ENCODE measurements at places on chromosomes 6 and 20.

DNA sequence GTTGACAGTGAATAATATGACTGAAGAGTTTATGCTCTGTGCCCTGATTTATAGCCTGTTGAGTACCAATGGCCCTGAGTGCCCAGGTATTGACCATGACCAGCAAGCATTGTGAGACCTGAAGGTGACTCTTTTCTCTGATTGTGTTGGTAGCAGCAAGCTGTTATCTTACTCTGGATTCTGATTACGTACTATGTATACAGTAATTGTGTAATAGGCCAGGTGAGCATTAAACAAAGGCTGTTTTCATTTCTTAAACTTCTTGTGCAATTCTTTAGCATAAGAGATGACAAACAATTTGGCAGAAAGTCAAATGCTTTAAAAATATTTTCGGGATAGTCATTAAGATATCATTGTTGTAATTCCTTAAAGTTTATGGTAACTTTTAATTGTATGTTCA, 111.7 kb upstream of the PTPRK start:
- no peaks in the 10 kb centered on the region for H3K27me3 ChIP-seq
- no peak overlapping the region for H3K27ac ChIP-seq
- no peak overlapping the region for H3K4me3 ChIP-seq
- H3K4me1 ChIP-seq: no peaks in the 10 kb centered on the region
- DNase-seq: no peak

DNA sequence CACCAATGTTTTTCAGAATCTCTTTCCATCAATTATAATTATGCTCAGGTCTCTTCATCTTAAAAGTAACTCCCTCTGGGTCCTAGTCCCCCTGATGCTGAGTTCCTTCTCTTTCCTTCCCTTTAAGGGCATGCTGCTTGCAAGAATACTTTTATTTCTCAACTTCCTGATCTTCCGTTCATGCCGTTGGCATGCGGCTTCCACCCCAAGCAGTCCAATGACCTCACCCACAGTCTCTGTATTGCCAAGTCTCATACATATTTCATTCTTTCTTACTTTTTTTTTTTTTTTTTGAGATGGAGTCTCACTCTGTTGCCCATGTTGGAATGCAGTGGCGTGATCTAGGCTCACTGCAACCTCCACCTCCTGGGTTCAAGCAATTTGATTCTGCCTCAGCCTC, 83.5 kb downstream of the NDUFAF5 start:
- no peak for DNase-seq
- H3K4me1 ChIP-seq: no peaks in the 10 kb centered on the region
- no peaks in the 10 kb centered on the region for H3K36me3 ChIP-seq
- H3K4me3 ChIP-seq: no peak overlapping the region
- H3K27ac ChIP-seq: no peak overlapping the region

DNA sequence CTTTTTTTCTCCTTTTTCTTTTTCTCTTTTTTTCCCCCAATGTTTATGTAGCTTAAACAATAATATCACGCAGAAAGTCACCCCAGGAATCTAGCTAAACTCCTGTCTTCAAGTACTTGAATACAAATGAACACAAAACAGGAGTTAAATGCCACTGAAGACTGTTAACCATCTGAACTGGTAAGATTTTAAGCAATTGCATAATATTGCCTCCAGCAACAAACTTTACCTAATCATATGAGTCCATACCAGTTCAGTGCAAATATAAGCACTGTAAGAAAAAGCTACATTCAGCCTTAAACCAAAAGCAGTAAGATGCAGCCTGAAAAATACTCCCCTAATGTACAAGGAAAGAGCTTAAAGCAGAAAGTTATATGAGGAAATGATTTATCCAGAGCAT, 173.9 kb upstream of the TFAP2D start:
- no peak overlapping the region for H3K4me3 ChIP-seq
- H3K36me3 ChIP-seq: no peaks in the 10 kb centered on the region
- no peak overlapping the region for H3K27ac ChIP-seq
- no peaks in the 10 kb centered on the region for H3K4me1 ChIP-seq
- DNase-seq: no peak

- no peaks in the 10 kb centered on the region for H3K27me3 ChIP-seq
- H3K27ac ChIP-seq: no peak overlapping the region
- no peaks in the 10 kb centered on the region for H3K36me3 ChIP-seq
Observed at GRCh38 chr6:126524811-126525326, 185.0 kb downstream of the CENPW start.

GRCh38 chr20:17559338-17559737, 10.5 kb upstream of the DSTN start:
- H3K36me3 ChIP-seq: no peaks in the 10 kb centered on the region
- H3K4me1 ChIP-seq: peaks cover 54% of the 10 kb centered on the region
- peak overlapping the region; percentile 92 for H3K27ac ChIP-seq
- H3K4me3 ChIP-seq: no peak overlapping the region
- no peak for DNase-seq

DNA sequence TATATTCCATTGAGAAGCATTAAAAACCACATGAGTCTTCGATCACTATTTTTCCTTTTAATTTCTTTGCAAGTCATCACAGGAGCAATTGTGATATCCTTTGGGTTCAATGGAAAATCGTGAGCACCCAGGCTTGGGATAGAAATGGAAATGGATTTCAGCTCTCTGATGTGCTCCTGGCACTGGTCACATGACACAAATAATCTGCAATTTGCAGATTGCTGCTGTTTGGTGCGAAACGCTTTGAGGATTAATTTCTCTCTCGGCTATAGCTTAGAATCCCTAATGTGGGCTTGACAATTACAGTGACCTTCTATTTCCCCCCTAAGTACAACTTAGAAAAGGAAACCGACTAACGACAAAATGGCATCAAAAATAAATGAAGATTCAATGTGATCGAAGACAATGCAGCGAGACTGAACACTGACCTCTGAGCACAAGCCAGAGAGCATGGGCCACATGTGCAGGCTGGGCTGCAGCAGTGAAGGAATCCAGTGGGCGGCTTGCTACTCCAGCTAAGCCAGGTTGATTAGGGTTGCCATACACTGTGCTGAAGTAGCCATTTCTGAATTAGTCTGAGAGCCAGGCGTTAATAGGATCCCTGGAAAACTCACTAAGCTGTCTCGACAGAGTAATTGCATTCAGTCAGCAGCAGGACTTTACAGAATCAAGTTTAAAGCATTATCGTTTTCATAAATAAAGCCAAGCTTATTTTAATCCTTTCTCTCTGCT, 301.8 kb upstream of the AGPAT4 start:
- DNase-seq: no peak
- H3K27ac ChIP-seq: no peak overlapping the region
- H3K4me1 ChIP-seq: no peaks in the 10 kb centered on the region

DNA sequence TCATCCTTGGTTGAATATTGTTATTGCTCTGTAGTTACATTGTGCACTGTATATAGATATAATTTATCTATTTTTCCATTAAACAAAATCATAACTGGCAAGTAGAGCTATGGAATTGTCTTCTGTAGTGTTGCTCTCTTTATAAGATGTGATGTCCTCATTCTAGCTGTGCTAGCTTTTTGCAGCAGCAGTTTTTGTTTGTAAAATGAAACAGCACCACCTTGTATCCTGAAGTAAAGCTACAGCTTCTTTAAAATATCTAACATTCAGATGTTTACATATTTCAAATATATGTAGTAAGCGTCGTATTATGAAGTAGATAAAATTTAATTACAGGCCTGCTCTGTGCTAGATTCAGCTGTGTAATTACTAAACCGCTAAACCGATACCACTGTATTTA, 328.8 kb upstream of the MANEA start:
- no peaks in the 10 kb centered on the region for H3K27me3 ChIP-seq
- no peak for DNase-seq

- H3K36me3 ChIP-seq: no peaks in the 10 kb centered on the region
- no peaks in the 10 kb centered on the region for H3K27me3 ChIP-seq
- no peak for DNase-seq
- H3K4me1 ChIP-seq: peaks cover 62% of the 10 kb centered on the region
- H3K4me3 ChIP-seq: no peak overlapping the region
Observed at GRCh38 chr6:148780918-148781436, 34.1 kb downstream of the UST start.

DNA sequence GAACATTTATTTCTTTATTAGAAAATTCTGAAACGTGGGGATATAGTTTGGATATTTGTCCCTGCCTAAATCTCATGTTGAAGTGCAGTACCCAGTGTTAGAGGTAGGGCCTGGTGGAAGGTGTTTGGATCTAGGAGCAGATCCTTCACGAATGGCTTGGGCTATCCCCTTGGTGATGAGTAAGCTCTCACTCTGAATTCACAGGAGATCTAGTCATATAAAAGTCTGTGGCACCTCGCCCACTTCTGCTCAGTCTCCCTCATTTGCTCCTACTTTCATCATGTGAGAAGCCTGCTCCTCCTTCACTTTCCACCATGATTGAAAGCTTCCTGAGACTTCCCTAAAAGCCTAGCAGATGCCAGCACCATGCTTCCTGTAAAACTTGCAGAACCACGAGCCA, 96.8 kb upstream of the GJE1 start:
- no peaks in the 10 kb centered on the region for H3K4me1 ChIP-seq
- no peaks in the 10 kb centered on the region for H3K27me3 ChIP-seq
- DNase-seq: no peak
- H3K4me3 ChIP-seq: no peak overlapping the region
- H3K27ac ChIP-seq: no peak overlapping the region

- peak; percentile 75 for DNase-seq
- H3K27ac ChIP-seq: peak overlapping the region; percentile 23
- no peaks in the 10 kb centered on the region for H3K27me3 ChIP-seq
- no peak overlapping the region for H3K4me3 ChIP-seq
- H3K4me1 ChIP-seq: peaks cover 6% of the 10 kb centered on the region
Observed at GRCh38 chr20:49899541-49900383, 15.6 kb downstream of the SPATA2 start.

- no peaks in the 10 kb centered on the region for H3K36me3 ChIP-seq
- H3K4me3 ChIP-seq: no peak overlapping the region
- no peak for DNase-seq
- H3K4me1 ChIP-seq: no peaks in the 10 kb centered on the region
Observed at GRCh38 chr6:19002976-19003560, 615.9 kb downstream of the RNF144B start.

Measured in thyroid gland (tissue), 4 donors.